ENCODE measurements at places on chromosomes 1 and 21. TPM values are rescaled to one million over a fixed set of nuclear protein-coding genes. Genes with fewer than 3 reads are reported as not detected.

Gene RNF115
- total RNA-seq = 17.5 TPM

Gene HSD3B1
- 1.9 TPM for total RNA-seq

Gene ANGEL2
- 35.3 TPM for total RNA-seq

Gene CA6
- 0.17 TPM for total RNA-seq

Gene SPOCD1
- total RNA-seq = 0.27 TPM

Gene CAPZA1
- total RNA-seq = 176 TPM

Gene CPTP
- total RNA-seq = 12.2 TPM

Gene NFASC
- total RNA-seq = 94.9 TPM

Gene NPPB
- 2.1 TPM for total RNA-seq

Gene CCDC181
- 28.3 TPM for total RNA-seq

Gene CFHR1
- not detected for total RNA-seq

Gene MATN1
- total RNA-seq = 1.1 TPM

Gene CACHD1
- 20.1 TPM for total RNA-seq

Gene SLC9C2
- not detected for total RNA-seq

Gene LCE2C
- total RNA-seq = not detected

Gene LCE1B
- not detected for total RNA-seq

Gene BGLAP
- 4.1 TPM for total RNA-seq

Gene FCER1G
- not detected for total RNA-seq

Gene GJA9
- 0.29 TPM for total RNA-seq

Gene PADI2
- total RNA-seq = 2.7 TPM

Gene HAPLN2
- 3.9 TPM for total RNA-seq

Gene ADGRL2
- total RNA-seq = 86.2 TPM

Gene PTGFR
- 0.27 TPM for total RNA-seq

Gene KCNE2
- total RNA-seq = not detected

Gene MKNK1
- total RNA-seq = 9.3 TPM

Gene HCRTR1
- 0.26 TPM for total RNA-seq

Gene GPBP1L1
- total RNA-seq = 108 TPM

Gene CEP104
- total RNA-seq = 19.3 TPM

Gene FCGR1A
- total RNA-seq = not detected

Gene FOXD2
- total RNA-seq = 0.14 TPM

Gene AGO3
- total RNA-seq = 32.6 TPM

Gene OR2L3
- total RNA-seq = 0.13 TPM

Gene RAB42
- 0.96 TPM for total RNA-seq

Gene AK2
- total RNA-seq = 186 TPM

Gene KRTAP19-3
- not detected for total RNA-seq

Gene PGBD5
- total RNA-seq = 0.66 TPM

Gene GBP2
- total RNA-seq = 6.8 TPM

Gene CACNA1S
- total RNA-seq = 0.05 TPM
